ENCODE measurements at places on chromosomes 2 and 18.

GRCh38 chr2:70126413-70126812 is 39.1 kb downstream of the PCBP1 start:
- no peak for DNase-seq

- DNase-seq, result no peak
Measured at GRCh38 chr2:50443288-50443687, 588.6 kb downstream of the NRXN1 start.

DNA sequence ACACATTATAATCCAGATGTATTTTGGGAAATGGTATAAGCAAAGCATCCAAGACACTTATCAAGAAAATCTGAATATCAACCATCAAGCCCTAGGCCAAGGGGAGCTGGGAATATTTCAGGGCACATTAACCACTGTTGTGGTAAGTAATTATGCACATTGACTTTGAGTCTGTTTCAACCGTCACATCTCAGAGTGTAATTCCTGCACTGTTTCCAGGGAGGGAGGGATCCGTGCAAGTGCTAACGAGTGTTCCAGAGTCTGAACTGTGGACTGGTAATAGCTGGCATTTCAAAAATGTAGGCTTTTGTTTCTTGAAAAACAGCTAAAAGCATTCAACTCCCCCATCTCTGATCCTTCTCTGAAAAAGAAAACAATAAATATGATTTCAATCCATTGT is 681.6 kb downstream of the BCL11A start:
- no peak for DNase-seq

DNA sequence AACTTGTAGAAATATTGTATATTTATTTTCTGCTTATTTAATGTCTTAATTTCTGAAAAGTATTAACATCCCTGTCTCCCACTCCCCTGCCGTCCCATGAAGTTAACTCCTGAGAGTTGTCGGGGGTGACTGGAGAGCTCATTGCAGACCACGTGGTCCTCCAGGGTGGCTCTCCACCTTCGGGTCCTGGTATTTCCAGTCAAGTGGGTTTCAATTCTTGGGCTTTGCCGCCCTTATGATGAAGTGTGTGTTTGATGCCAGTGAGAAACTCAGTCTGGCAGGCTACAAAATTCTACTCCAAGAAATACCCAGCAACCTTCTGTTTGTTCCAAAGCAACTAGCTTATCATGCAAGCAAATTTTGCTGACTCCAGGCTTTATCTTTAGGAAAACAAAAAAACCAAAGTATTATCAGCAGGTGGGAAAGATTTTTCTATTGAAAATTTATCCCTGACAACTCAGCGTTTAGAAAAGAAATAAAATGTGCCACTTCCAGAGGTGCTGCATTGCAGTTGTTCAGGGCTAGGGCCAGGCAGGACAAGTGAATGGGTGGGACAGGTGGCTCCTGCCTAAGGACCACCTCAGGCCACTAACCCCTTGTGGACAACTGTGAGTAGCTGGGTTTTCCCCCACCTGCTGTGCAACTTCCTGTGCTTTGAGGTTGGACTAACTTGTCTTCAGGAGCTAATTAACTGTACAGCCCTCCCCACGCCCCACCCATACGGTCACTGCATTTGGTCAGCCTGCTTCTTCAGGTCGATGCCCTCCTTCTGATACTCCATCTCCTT is 46.6 kb downstream of the BCL2L11 start:
- no peak for DNase-seq

- DNase-seq, result no peak
Measured at GRCh38 chr2:183224948-183225347, 100.7 kb downstream of the NUP35 start.

DNA sequence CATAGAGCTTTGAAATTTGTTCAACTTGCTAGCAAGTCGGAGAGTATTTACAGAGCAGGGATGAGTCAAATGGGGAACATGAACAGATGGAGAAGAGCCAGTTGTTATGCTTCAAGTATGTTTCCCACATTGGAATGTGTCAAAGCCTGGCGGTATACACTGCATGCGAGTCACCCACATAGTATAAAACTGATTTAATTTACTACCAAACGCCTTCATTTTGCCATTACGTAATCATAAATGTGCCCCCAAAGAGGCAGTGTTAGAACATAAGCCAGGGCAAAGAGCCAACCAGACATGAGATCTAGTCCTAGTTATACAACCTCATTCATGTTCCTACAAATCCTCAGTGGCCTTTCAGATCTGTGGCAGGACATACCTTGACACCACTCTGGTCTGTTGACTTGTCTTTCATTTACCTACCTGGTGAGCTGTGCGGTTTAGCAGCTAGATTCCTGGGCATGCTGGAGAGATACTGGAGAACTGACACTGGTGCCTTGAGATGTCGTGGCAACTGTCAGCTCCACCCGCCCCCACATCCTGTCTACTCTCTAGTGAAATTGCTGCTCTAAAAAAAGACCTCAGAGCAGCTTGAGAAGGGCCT is 21.7 kb upstream of the NRP2 start:
- no peak for DNase-seq

DNA sequence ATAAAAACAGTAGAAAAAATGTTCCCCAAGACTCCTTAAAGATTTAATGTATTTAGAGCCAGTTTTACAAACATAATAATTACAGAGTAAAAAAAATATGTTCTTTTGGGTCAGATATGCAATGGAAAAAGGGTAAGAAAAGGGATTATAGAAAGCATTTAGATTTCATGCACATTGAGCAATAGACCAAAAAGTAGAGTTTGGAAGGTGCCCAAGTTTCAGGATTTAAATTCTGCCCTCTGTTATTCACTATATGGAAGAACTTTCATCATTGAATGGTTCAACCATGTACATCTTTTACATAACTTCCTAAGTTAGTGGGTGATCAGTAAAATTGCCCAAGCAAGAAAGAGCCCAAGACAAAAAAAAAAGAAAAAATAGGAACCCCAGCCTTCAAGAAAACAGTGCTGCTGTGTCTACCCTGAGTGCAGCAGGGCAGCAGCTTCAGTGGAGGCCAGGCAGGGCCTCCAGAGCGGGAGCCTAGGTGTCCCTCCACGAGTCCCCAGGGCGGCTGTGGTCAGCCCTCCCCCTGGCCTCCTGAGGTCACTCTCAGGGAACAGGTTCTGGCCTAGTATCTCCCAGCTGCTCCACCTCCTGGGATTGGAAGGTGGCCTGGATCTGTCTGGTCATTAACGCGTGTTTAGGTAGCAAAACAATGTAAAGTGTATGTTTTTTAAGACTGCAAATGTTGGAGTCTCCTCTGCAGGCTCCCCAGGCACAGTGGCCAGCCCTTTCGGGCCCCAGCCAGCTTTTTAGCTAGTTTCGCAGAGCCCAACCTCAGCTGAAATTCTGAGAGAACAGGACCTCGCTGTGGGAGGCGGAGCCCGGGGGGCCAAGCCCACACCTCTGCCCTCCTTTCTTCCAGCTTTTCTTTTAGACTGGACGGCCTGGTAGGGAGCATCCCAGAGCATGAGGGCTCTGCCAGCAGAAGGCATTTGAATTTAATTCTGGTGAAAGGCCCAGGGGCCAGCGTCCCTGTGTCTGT is 77.3 kb downstream of the TEX51 start:
- DNase-seq, result no peak

- no peak for DNase-seq
Measured at GRCh38 chr2:134785659-134786430, 52.6 kb upstream of the ACMSD start.

- DNase-seq, result no peak
Measured at GRCh38 chr2:180991361-180991760, 11.0 kb downstream of the UBE2E3 start.

DNA sequence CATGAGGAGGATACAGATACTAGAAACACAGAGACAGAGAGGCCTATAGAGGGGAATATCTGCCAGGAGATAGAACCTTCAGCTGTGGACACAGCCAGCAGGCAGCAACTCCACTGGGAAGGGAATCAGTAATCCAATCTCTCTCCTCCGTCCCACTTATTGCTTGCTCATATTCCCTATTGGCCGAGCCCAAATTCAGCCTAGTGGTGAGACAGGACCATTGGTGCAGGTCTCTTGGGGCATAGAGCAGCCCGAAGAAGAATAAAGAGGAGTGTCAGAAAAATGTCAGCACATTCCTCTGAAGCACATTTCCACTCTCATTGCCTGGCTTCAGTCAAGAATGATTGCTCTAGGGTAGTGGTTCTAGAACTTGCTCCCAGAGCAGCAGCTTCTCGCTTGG is 1091.5 kb upstream of the GYPC start:
- no peak for DNase-seq

- DNase-seq, result no peak
Measured at GRCh38 chr18:63346031-63346430, 21.0 kb downstream of the KDSR start.

DNA sequence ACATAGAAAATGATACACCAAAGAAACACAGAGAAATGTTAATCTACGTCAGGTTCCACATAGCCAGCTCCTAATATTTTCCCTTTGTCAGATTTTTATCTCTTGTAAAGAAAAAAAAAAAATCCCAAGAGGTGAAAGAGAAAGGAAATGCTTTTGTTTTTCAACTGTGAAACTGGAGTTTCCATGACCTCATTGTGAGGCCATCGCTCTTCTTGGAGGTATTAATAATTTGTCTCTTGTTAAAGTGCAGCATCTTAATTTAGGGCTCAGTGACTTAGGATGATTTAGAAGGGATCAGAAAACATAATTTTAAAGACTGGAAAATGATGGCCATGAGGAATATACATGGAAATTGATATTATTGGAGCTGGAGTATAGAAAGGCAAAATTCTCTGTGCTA is 21.7 kb downstream of the ARHGAP28 start:
- no peak for DNase-seq

DNA sequence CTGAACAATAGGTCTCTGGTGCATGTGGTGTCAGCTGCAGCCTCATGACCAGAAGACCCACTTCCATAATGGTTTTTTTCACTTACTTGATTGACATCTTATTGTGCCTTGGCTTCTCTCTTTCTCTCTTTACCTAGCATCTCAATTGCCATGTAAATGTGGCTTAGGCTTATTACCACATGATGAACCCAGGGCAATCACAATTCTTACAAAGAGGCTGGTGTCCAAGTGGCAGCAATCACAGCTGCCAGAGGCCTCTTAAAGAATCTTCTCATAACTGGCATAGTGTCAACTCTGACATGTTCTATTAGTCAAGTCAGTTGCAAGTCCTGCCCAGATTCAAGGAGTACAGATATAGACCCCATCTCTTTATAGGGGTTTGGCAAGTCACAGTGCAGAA is 1224.8 kb downstream of the SUCLG1 start:
- no peak for DNase-seq

DNA sequence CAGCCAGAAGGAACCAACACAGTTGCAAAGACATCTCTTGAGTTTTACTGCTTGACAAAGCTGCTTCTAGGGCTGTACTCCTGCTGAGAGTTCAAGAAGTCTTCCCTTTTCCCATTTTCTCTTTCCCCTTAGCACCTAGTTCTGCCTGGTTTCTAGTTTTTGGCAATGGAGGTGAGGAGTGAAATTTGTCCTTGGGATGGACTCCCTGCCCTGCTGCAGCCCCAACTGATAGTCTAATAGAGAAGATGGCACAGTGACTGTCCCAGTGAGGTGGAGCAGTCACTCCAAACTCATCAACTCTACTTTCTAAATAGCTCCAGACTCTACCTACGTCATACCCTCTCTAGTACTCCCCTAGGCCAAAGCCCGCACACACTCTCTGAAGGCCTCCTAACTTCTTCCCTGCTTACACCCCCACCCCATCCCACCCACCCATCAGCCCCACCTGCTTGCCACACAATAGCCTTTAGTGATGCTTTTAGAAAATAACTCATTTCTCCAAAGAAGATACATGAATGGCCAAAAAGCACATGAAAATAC is 164.4 kb downstream of the DDX1 start:
- no peak for DNase-seq

GRCh38 chr18:76754351-76754750 is 68.0 kb upstream of the ZNF236 start:
- DNase-seq, result no peak

DNA sequence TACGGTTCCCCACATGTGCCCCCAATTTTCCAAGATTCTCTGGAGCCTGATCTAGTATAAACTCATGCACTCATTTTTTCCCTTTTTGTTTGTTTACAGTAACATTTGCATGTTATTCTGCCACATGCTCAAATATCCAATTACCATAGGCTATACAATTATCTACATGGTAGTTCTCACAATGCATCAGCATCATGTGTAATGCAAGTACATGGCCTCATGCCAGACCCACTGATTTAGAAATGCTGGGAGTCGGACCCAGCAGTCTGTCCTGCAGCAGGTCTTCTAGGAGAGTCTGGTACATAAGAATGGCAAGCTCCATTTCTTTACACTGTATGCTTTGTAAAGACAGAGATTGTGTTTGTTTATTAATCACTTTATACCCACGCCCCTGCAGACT is 107.7 kb downstream of the CBLN2 start:
- DNase-seq, result no peak

- no peak for DNase-seq
Measured at GRCh38 chr2:33477473-33478468, 1.3 kb downstream of the RASGRP3 start.

DNA sequence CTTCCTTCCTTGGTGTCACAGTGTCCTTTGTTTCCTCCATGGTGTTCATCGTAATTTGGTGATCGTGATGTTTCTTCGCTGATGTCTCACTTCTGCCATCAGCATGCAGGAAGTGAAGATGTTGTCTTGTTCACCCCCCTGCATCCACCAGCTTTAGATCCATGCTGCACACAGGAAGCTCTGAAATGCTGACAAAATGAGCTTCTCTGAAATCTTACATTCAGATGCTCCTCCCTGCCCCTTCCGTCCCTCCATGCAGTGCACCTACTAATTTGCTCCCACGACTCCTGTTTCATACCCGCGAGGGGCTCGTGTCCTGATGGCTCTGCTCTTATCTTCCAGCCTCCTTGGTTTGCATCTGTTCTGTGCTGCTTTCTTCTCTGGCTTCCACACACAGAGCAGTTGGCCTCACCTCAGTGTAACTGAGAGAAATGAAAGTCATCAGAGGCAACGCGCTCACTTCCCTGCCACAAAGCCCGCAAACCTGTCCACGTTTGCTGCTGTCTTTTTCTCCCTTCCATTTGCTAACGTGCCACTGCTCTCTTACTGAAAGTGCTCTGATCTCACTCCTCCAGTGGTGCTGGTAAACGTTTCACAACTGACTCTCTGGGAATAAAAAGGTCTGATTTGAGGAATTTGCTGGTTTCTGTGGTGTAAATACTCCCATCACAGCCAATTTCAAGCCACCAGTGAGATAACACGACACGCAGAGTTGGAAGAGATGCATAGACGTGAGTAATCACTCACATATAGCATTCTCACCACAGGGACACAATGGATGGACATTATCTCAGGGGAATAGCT is 41.0 kb upstream of the MGAT4A start:
- DNase-seq, result no peak

- no peak for DNase-seq
Measured at GRCh38 chr18:77056344-77057005, 76.1 kb downstream of the MBP start.

GRCh38 chr2:219684721-219685689 is 57.6 kb downstream of the SLC4A3 start:
- DNase-seq, result no peak

GRCh38 chr18:7877609-7878008 is 310.5 kb downstream of the PTPRM start:
- DNase-seq, result no peak

GRCh38 chr2:143603035-143603655 is 473.9 kb downstream of the ARHGAP15 start:
- no peak for DNase-seq

Data from stimulated activated CD4-positive, alpha-beta T cell treated with anti-CD3 and anti-CD28 coated beads, Interleukin-1b, Interleukin-23, amount 100 ng/mL, for 1 hour (primary cell).